ENCODE measurements at places on chromosomes 1 and 21.

- no peak for DNase-seq
These were observed 58.4 kb upstream of the TENT5B start for GRCh38 chr1:27071049-27071416.

DNA sequence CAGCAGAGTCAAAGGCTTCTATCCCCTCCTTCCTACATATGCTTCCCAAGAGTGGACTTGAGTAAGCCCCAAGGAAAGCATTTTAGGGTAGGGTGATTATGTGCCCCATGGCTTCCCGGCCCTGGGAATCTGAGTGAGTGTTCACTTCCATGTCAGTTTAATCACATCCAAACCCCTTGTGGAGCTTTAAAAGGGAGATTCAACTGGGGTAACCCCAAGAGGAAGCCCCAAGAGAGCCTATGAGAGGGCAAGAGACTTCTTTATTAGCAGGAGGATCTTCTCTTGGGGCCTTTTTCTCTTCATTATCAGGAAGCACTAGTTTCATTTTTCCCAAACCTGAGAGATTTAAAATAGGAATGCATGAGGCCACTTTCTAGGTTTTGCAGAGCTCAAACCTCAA, 97.0 kb upstream of the IRF2BP2 start:
- DNase-seq: no peak

DNA sequence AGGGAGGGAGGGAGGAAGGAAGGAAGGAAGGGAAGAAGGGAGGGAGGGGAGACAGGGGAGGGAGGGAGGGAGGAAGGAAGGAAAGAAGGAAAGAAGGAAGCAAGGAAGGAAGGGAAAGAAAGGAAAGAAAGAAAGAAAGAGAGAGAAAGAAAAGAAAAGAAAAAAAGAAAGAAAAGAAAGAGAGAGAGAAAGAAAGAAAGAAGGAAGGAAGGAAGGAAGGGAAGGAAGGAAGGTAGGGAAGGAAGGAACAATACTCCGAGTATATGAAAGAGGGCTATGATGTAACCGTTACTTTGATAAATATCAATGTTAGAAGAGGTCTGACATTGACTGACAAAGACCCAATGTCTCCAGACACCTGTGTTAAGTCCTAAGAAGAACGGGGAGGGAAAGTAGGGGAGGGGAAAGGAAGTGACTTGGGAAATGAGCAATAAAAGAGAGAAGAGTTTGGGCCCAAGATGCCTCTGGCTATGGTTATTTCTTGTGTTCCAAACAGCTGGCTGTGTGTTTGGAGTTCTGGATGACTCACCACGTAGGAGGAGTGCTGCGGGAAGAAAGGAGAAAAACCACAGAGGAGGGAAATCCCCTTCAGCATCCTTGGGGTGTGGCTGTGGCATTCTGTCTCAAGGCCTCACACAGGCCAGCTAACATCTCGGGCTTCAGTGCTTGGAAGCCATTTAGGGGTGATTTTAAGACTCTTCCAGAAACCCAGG, 37.0 kb upstream of the RXRG start:
- DNase-seq: no peak

- DNase-seq: no peak
These were observed 254.9 kb downstream of the RHOU start for GRCh38 chr1:228989992-228990827.

- DNase-seq: no peak
These were observed 20.9 kb upstream of the GPR153 start for GRCh38 chr1:6281511-6282402.

GRCh38 chr1:15246960-15247614, at the start of gene FHAD1:
FHAD1 (plus strand) TSS chr1:15247223; CDS start chr1:15251785, 4,562 bp downstream.
- DNase-seq: no peak
